Aorta (tissue), 5 donors: ENCODE measurements at places on chromosomes 4 and X. TPM values are rescaled to one million over a fixed set of nuclear protein-coding genes. Genes with fewer than 3 reads are reported as not detected.

DNA sequence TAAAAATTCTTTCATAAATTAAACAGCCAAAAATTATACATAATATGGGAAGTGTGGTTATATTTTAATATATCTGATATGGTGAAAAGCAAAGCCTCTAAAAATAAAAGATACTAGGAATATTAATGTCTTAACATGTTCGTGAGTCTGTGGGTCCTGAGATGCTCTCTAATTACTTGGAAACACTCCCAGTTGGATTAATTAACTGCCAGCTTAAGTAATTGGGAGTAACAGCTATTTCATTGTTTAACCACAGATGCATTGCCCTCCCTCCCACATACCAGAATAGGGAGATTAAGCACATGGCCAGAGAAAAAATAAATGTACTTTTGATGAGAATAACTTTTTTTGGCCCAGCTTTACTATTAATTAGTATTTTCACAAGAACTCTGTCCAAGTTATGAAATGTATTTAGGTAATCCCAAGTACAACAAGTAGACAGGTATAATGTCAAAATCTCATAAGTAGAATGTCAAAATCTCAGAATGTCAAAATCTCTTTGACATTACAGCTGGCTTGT, 79.7 kb downstream of the BTC start:
- DNase-seq, result no peak

GRCh38 chrX:77398330-77398954, 48.7 kb upstream of the FGF16 start:
- DNase-seq, result no peak

GRCh38 chr4:147596981-147597380, 20.2 kb upstream of the TMEM184C start:
- DNase-seq, result no peak

Gene PTTG2
- polyA plus RNA-seq, result 0.79 TPM

DNA sequence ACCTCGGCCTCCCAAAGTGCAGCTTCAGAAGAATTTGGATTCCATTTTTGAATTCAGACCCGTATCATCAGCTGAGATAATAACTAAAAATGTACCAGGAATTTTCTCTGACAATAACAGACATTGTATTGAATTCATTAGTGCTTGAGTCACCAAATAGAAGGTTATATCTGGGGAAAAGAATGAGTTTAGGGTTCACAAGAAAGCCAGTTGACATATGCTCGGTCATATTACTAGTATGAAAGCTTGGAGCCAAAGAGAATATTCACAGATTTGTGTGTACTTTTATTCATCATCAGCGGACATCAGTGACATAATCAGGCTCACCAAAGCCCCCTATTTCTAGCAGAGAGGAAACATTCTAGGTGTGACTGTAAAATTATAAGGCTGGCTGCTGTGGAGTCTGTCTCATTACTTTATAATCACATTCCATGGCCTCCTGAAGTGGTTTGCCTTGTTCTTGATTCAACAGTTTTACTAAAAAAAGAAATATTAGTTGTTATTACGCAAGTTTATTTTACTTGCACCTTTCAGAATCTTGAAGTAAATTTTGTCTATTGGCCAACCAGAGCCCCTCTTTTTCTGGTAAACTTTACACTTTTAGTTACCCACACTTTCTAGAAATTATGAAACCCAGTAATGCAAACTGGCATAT, 14.6 kb upstream of the DCTD start:
- DNase-seq, result no peak

Gene NEXMIF
- not detected for polyA plus RNA-seq

DNA sequence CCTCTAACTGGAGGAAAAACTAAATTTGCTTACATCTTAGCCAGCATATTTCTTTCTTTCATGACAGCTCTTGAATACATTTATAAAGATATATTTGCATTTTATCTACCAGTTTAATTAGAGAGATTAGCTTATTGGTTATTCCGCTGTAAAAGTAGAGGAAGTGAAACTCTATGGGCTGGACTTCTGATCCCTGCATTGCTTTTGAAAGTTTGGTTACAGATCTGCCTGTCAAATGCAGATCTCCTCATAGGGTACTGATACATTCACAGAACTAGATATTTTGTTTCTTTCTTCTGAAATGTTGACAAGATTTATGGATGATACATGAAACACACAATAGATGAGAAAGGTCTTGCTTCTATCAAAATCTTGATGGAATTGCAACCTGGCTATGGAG, 581.4 kb upstream of the AADAT start:
- DNase-seq, result no peak

Gene DNAJB14
- 14.1 TPM for polyA plus RNA-seq

- DNase-seq, result no peak
These were observed 85.9 kb upstream of the PAK3 start for GRCh38 chrX:111010111-111010510.
